ENCODE measurements at places on chromosomes 5 and 9.
A peak's percentile ranks its signal among the peaks of the same experiment; 100 is the strongest.

GRCh38 chr9:135968601-135969000, 7.4 kb upstream of the UBAC1 start:
- no peak for DNase-seq

DNA sequence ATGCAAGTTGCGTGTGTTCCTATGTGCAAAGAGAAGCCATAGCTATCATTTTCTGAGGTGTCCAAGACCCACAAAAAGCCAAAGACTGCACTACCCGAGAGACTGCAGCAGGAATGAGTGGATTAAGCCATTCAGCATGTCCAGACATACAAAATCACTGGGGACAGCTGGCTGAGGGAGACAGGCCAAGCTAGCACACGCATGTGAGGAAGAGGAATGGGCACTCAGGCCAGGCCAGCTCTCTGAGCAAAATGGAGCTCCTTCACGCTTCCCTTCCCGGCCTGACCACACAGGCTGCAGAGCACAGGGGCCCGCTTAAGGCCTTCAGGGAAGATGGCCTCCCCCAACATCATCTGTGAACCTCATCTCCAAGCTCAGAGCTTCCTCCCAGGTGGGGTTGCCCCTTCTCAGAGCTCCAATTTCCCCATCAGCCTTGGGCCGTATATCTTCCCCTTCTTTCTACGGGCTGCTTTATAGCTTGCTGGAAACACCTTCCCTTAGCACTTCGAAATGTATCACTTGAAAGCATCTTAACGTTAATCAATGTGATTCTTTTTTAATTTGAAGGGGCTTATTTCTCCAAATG, 8.4 kb downstream of the DCANP1 start:
- no peak for DNase-seq

GRCh38 chr9:134162926-134163370, 1.4 kb downstream of the RNU6ATAC start:
- no peak for DNase-seq

GRCh38 chr9:106956971-106957370, 94.0 kb downstream of the ZNF462 start:
- DNase-seq = peak; percentile 45

GRCh38 chr5:140563596-140563995, 802 bp downstream of the APBB3 start:
- DNase-seq = no peak

- DNase-seq = no peak
Observed at GRCh38 chr5:169754737-169755136, 117.7 kb downstream of the DOCK2 start.

- DNase-seq = no peak
Observed at GRCh38 chr5:106728208-106728607, 942.5 kb downstream of the EFNA5 start.
